ENCODE measurements at places on chromosomes 16 and 17. TPM values are rescaled to one million over a fixed set of nuclear protein-coding genes. Genes with fewer than 3 reads are reported as not detected.

GRCh38 chr17:78654325-78654724 lies 77.1 kb upstream of the DNAH17 start:
- H3K4me1 ChIP-seq, result no peaks in the 10 kb centered on the region
- H3K36me3 ChIP-seq, result no peaks in the 10 kb centered on the region
- H3K4me3 ChIP-seq, result no peak overlapping the region

PKMYT1 gene
- total RNA-seq, result 23.9 TPM

GRCh38 chr17:40355123-40355803 lies 9.3 kb downstream of the GJD3 start:
- no peaks in the 10 kb centered on the region for H3K36me3 ChIP-seq
- H3K27me3 ChIP-seq, result no peaks in the 10 kb centered on the region

DNA sequence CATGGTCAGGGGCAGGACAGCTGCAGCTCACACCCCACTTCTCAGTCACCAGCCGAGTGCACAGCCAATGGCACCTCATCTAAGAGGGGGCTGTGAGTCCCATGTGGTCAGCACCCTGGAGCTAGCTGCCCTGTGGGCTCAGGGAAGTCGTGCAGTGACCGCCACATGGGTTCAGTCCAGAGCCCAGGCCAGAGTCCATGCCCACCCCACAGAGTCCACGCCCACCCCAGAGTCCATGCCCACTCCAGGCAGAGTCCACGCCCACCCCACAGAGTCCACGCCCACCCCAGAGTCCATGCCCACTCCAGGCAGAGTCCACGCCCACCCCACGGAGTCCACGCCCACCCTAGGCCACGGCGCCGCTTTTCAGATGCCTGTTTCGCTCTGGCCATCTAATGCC lies 24.1 kb downstream of the SLC7A5 start:
- H3K27ac ChIP-seq, result no peak overlapping the region
- no peaks in the 10 kb centered on the region for H3K36me3 ChIP-seq
- peaks cover 4% of the 10 kb centered on the region for H3K4me1 ChIP-seq
- no peaks in the 10 kb centered on the region for H3K27me3 ChIP-seq

GRCh38 chr17:7361906-7362305 lies 7.0 kb downstream of the TMEM95 start:
- H3K4me3 ChIP-seq, result no peak overlapping the region
- H3K27me3 ChIP-seq, result no peaks in the 10 kb centered on the region
- H3K36me3 ChIP-seq, result no peaks in the 10 kb centered on the region
- H3K4me1 ChIP-seq, result no peaks in the 10 kb centered on the region

DNA sequence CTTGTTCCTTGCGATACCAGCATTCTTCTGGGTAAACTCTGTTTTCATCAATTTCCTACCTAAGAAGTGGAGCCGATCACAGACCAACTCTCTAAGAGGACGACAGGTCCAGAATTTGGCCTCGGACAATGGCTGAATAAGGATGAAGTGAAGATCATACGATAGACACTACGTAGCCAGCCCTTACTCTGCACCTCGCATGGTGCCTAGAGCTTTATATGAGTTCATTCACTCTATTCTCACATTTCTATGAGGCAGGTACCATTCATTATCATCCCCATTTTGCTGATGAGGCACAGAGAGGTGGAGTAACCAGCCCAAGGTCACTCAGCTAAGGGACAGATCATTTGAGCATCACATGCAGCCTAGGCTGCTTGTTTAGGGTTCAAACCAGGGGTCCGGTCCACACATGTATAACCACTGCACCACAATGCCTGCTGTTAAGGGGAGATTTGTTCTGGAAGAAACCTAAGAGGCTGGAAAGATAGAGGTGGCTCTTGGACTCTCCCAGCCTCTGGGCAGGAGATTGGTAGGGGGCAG lies 78.6 kb downstream of the MYH11 start:
- no peaks in the 10 kb centered on the region for H3K27me3 ChIP-seq
- H3K4me1 ChIP-seq, result no peaks in the 10 kb centered on the region
- no peaks in the 10 kb centered on the region for H3K36me3 ChIP-seq

HOXB1 gene
- not detected for total RNA-seq

GRCh38 chr17:41131979-41132378 lies 8.0 kb upstream of the KRTAP4-12 start:
- no peak for DNase-seq
- no peaks in the 10 kb centered on the region for H3K4me1 ChIP-seq
- H3K27me3 ChIP-seq, result no peaks in the 10 kb centered on the region
- no peaks in the 10 kb centered on the region for H3K36me3 ChIP-seq

DNA sequence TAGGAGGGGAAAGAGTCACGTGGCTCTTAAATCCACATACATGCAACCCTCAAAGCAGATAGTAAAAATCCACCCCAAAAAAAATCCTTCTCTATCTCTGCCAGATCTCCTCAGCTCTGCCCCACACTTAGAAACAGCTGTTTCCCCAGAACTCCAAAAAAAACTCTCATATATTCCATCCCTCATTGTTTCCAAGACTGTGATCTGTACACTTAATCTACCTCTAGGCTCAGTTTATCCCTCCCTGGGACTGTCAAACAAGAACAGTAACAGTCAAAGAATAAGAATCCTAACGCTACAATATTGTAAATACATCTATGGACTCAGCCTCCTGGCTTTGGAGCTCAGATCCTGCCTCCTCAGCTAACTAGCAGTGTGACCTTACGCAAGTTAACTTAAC lies 11.6 kb downstream of the CUEDC1 start:
- no peaks in the 10 kb centered on the region for H3K27me3 ChIP-seq
- no peak for DNase-seq
- H3K4me1 ChIP-seq, result no peaks in the 10 kb centered on the region

MYH13 gene
- 11.6 TPM for total RNA-seq

DNA sequence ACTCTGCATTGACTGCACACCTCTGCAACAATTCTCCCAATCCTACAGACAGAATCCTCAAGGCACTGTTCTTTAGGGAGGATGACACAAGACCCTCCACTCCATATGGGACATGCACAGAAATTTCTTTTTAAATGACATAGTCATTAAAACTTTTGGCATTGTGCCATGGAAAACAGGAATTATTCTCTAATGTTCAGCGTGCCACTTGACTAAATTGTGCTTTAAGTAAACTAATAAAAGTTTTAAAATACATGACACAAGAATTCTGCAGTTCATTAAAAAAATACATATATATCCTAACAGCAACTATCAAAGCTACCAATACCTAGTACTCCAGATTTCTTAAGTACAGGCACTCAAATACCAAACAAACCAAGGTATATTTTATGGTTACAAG lies 16.0 kb downstream of the CEP112 start:
- no peaks in the 10 kb centered on the region for H3K4me1 ChIP-seq
- H3K27me3 ChIP-seq, result no peaks in the 10 kb centered on the region
- no peaks in the 10 kb centered on the region for H3K36me3 ChIP-seq
- H3K4me3 ChIP-seq, result no peak overlapping the region
- H3K27ac ChIP-seq, result no peak overlapping the region

DNA sequence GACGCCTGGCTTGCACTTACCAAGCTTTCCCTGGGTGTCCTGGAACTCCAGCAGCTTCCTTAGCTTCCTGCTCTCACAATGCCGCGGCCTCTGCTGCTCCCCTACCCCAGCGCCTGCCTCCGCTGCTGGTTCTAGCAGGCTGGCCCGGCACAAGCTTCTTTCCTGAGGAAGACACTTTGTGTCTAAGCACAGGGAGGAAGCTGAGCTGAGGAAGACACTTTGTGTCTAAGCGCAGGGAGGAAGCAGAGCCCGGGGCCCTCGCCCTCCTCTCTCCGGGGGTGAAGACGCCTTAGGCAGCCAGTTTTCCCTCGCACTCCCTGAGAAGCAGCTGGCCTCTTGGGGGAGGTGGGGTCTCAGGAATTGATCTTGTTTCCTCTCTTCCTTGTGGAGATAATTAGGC lies 64.9 kb downstream of the PLD6 start:
- H3K27ac ChIP-seq, result no peak overlapping the region
- no peak overlapping the region for H3K4me3 ChIP-seq
- H3K4me1 ChIP-seq, result no peaks in the 10 kb centered on the region
- no peaks in the 10 kb centered on the region for H3K36me3 ChIP-seq

KRTAP4-9 gene
- total RNA-seq, result not detected

- no peak overlapping the region for H3K4me3 ChIP-seq
- no peaks in the 10 kb centered on the region for H3K27me3 ChIP-seq
- no peaks in the 10 kb centered on the region for H3K36me3 ChIP-seq
Measured at GRCh38 chr16:31333686-31334649, 21.0 kb upstream of the ITGAX start.

- H3K27ac ChIP-seq, result no peak overlapping the region
- DNase-seq, result no peak
- no peaks in the 10 kb centered on the region for H3K4me1 ChIP-seq
- no peak overlapping the region for H3K4me3 ChIP-seq
- H3K36me3 ChIP-seq, result no peaks in the 10 kb centered on the region
- H3K27me3 ChIP-seq, result no peaks in the 10 kb centered on the region
Measured at GRCh38 chr17:66941773-66942450, 22.6 kb upstream of the CACNG4 start.

DNA sequence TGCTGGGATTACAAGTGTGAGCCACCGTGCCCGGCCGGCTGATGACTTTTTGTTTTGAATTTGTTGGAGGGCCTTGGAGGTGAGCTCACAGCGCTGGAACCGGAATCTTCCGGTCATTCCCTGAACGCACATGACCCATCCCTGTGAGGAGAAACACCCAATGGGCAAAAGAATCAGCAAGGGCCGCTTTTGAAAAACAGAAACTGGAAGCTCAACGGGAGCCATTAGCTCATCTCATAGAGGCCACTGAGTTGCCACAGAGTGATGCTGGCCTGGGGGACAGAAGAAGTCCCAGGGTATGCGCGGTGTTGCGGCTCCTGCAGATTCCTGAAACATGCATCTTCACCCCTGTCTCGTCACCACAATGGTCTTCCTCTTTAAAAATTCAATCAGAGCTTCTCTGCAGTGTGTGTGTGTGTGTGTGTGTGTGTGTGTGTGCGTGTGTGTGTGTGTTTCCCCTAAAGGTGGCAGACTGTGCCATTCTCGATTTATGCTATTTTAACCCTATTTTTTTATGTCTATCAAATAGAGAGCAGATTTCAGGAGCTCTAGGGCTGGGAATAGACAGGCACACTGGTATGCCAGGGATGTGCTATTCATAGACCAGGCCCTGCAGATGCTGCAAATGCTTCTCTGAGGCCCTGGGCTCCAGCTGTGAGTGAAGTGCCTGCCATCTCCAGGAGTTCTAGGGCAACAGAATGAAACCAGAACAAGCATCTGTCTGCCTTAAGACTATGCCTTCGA lies 68.3 kb downstream of the MARCHF10 start:
- H3K4me1 ChIP-seq, result no peaks in the 10 kb centered on the region
- no peaks in the 10 kb centered on the region for H3K27me3 ChIP-seq
- H3K36me3 ChIP-seq, result no peaks in the 10 kb centered on the region
- no peak for DNase-seq
- no peak overlapping the region for H3K27ac ChIP-seq

DNA sequence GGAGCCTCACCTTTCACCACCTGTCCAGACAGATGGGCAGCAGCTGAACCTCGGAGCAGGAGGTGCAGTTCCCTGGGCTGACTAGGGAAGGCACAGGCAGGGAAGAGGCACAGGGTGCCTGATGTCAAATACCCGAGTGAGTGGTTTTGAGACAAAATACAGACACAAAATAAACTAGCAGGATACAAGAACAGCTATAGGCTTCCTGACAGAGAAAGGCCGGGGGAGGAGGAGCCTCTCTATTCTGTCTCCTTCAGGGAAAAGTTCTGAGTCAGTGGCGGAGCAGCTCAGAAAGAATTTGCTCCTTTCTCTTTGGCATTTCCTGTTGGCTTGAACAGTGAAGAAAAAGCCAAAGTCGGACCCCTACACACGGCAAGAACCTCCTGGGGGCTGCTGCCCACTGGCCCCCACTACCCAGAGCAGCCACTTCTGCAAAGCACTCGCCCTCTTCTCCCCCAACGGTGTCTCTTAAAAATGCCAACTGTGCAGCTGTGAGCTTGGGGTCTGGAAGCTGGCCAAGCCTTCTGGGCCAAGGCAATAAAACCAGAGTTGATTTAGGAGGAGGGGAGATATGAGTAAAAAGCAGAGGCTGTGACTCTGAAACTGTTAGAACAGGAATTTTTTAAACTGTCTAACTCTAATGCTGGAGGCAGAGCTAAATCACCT lies 14.4 kb upstream of the FAAP100 start:
- no peak overlapping the region for H3K4me3 ChIP-seq
- peak overlapping the region; percentile 80 for H3K27ac ChIP-seq
- H3K27me3 ChIP-seq, result no peaks in the 10 kb centered on the region
- no peaks in the 10 kb centered on the region for H3K36me3 ChIP-seq
- no peaks in the 10 kb centered on the region for H3K4me1 ChIP-seq
- peak; percentile 64 for DNase-seq

GRCh38 chr16:3689731-3690130 lies 27.6 kb downstream of the TRAP1 start:
- H3K27ac ChIP-seq, result no peak overlapping the region
- peaks cover 11% of the 10 kb centered on the region for H3K4me1 ChIP-seq
- H3K36me3 ChIP-seq, result no peaks in the 10 kb centered on the region
- H3K4me3 ChIP-seq, result no peak overlapping the region
- H3K27me3 ChIP-seq, result no peaks in the 10 kb centered on the region

DNA sequence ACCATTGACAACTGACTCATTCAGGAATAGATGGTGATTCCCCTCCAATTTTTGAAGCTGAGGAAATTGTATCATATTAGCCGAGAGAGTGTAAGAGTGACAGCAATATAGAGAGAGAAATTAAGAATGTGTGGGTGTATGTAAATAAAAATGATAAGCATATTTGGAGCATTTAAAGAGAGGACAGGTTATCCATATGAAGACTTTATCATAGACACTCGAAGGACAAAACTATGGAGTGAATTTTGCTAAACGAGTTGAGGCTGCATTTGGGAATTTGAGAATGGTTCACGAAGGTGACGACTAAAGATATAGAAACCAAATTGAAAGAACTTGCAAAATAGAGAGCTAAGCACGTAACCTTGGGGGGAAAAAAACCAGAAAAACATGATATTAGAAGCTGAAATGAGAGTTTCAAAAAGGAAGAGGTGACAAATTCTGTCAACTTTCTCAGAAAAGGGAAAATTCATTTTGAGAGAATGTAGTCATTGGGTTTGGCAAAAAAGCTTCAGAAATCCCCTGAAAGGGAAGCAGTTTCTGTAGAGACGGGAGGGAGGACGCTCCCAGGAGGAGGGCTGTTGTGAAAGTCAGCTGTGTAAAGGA lies 129.7 kb downstream of the KCNJ2 start:
- H3K27me3 ChIP-seq, result no peaks in the 10 kb centered on the region
- H3K36me3 ChIP-seq, result no peaks in the 10 kb centered on the region
- H3K27ac ChIP-seq, result no peak overlapping the region
- no peak overlapping the region for H3K4me3 ChIP-seq
- no peaks in the 10 kb centered on the region for H3K4me1 ChIP-seq

GRCh38 chr17:69525920-69526841 lies 111.7 kb downstream of the MAP2K6 start:
- no peaks in the 10 kb centered on the region for H3K27me3 ChIP-seq
- H3K27ac ChIP-seq, result no peak overlapping the region

Measured in Peyer's patch (tissue), 4 donors.